ENCODE measurements at places on chromosomes 6 and 20.

- no peak for DNase-seq
- no peaks in the 10 kb centered on the region for H3K27me3 ChIP-seq
- no peak overlapping the region for H3K27ac ChIP-seq
- H3K36me3 ChIP-seq, result peaks cover 68% of the 10 kb centered on the region
- H3K4me1 ChIP-seq, result peaks cover 40% of the 10 kb centered on the region
- no peak overlapping the region for H3K4me3 ChIP-seq
These were observed 15.8 kb downstream of the NCOA5 start for GRCh38 chr20:46074006-46074405.

DNA sequence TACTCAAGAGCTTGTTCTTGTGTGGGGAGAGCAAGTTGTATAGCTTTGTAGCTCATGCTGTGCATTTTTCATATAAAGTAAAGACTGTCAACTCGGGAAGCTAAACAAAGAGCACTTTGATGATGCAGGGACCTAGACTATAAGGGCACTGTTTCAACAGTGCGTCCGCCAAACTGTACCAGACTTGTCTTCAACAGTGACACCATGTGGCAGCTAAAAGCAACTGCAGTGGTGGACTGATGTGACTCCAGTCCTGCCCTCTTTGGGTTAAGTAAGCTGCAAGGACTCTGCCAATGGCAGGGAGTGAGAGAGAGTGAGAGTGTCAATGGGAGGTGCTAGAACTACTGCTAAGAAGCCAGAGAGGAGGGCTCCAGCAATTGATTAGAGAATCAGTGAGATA is 48.1 kb upstream of the MC3R start:
- H3K4me3 ChIP-seq, result no peak overlapping the region
- DNase-seq, result no peak
- no peak overlapping the region for H3K27ac ChIP-seq
- no peaks in the 10 kb centered on the region for H3K4me1 ChIP-seq
- no peaks in the 10 kb centered on the region for H3K27me3 ChIP-seq

DNA sequence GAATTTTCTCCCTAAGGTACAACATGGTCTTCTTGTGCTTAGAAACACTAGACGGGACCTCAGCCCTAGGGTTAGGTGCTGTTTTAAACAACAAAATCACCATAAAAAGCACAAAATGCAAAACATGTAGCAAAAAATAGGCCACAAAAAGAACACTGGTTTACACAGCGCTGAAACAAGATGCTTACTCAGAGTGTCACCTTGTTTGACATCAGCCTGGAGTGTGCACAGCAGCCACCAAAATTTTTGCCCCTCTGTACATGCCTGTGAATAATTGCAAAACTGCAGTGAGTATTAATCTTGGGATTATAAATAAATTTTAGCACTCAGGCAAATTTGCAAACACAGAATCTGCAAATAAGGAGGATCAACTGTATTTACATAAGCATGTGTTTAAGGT is 110.1 kb downstream of the PLG start:
- H3K27ac ChIP-seq, result no peak overlapping the region
- no peak for DNase-seq
- H3K27me3 ChIP-seq, result no peaks in the 10 kb centered on the region

DNA sequence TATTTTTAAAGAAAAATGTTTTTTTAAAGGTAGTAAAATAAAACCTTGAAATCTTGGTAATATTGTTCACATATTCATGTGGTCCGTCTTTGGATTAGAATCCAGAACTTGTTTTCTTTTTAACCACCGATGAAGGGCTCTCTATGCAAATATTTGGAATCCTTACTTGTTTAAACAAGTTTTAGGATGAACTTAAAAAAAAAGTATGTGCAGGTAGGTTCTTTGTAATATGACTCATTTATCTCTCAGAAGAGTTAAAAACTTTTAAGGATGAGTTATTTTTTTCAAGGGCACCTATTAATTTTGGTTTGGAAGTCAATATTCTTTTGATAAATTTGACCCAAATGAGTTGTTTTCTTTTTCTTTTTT is 8.9 kb downstream of the DSP start:
- DNase-seq, result no peak
- H3K27ac ChIP-seq, result peak overlapping the region; percentile 75
- H3K36me3 ChIP-seq, result no peaks in the 10 kb centered on the region
- no peaks in the 10 kb centered on the region for H3K27me3 ChIP-seq
- no peak overlapping the region for H3K4me3 ChIP-seq
- peaks cover 12% of the 10 kb centered on the region for H3K4me1 ChIP-seq

- no peak overlapping the region for H3K27ac ChIP-seq
- H3K4me3 ChIP-seq, result no peak overlapping the region
- H3K27me3 ChIP-seq, result no peaks in the 10 kb centered on the region
- no peaks in the 10 kb centered on the region for H3K36me3 ChIP-seq
- no peaks in the 10 kb centered on the region for H3K4me1 ChIP-seq
- DNase-seq, result no peak
These were observed 663.4 kb upstream of the DEFB115 start for GRCh38 chr20:30594112-30594511.

GRCh38 chr6:161889324-161889723 is 615.5 kb upstream of the AGPAT4 start:
- no peaks in the 10 kb centered on the region for H3K4me1 ChIP-seq
- H3K4me3 ChIP-seq, result no peak overlapping the region
- no peak for DNase-seq
